ENCODE measurements at places on chromosomes 1 and 21. TPM values are rescaled to one million over a fixed set of nuclear protein-coding genes. Genes with fewer than 3 reads are reported as not detected.

Gene OSCP1
- total RNA-seq = 10.5 TPM

Gene NCAM2
- total RNA-seq = 8.1 TPM

Gene AZIN2
- 2.6 TPM for total RNA-seq

Gene FCRL1
- not detected for total RNA-seq

Gene FMOD
- total RNA-seq = 4.7 TPM

Gene CACNA1S
- not detected for total RNA-seq

Gene ACAP3
- total RNA-seq = 18.0 TPM

Gene CDK18
- total RNA-seq = 5.9 TPM

Gene USH2A
- not detected for total RNA-seq

Gene ALX3
- not detected for total RNA-seq

Gene PLA2G2C
- total RNA-seq = not detected

Gene PSMD4
- total RNA-seq = 124 TPM

Gene ZNHIT6
- 6.7 TPM for total RNA-seq

Gene S100A16
- 125 TPM for total RNA-seq

Gene APP
- 360 TPM for total RNA-seq

Gene MTF1
- total RNA-seq = 2.3 TPM

Gene CELA3B
- not detected for total RNA-seq

Gene OR6P1
- total RNA-seq = not detected

Gene AIRE
- total RNA-seq = 0.08 TPM

Gene VSIG8
- total RNA-seq = not detected

Gene HNRNPCL4
- not detected for total RNA-seq

Gene TSPAN2
- total RNA-seq = 2.3 TPM

Gene OR2T35
- not detected for total RNA-seq

Gene GSTM1
- total RNA-seq = not detected

Gene RXFP4
- total RNA-seq = not detected

Gene BARHL2
- total RNA-seq = not detected

Gene CFAP141
- not detected for total RNA-seq

Gene DOCK7
- total RNA-seq = 16.3 TPM

Gene EVA1B
- 247 TPM for total RNA-seq

Gene KRTAP12-2
- not detected for total RNA-seq

Gene IL19
- not detected for total RNA-seq

Gene OR6K3
- total RNA-seq = not detected

Gene PDE9A
- 6.9 TPM for total RNA-seq

Gene ANGPTL3
- total RNA-seq = not detected

Gene HAO2
- total RNA-seq = not detected

Gene ENAH
- total RNA-seq = 82.1 TPM

Gene NUDC
- 75.1 TPM for total RNA-seq

Gene FCER1G
- total RNA-seq = 6.1 TPM

Gene KRTAP13-2
- total RNA-seq = not detected

Gene NEXN
- total RNA-seq = 10.9 TPM

Gene RYR2
- 0.08 TPM for total RNA-seq

Gene ALDH4A1
- total RNA-seq = 13.3 TPM

Gene C1orf226
- total RNA-seq = 1.7 TPM

Gene CDCA8
- total RNA-seq = 6.2 TPM

Gene CLCA4
- total RNA-seq = not detected

Gene SFN
- 7.0 TPM for total RNA-seq

Gene SUSD4
- total RNA-seq = not detected

Gene DDAH1
- total RNA-seq = 27.3 TPM

Gene SPRR2A
- total RNA-seq = not detected

Gene MIS18A
- 12.5 TPM for total RNA-seq

Gene CD1E
- not detected for total RNA-seq

Gene CHIA
- total RNA-seq = not detected

Gene S100A14
- total RNA-seq = 1.4 TPM

Gene GBP6
- 0.52 TPM for total RNA-seq

Gene ARHGEF19
- 9.4 TPM for total RNA-seq

Gene WDR64
- total RNA-seq = not detected

Gene FAM177B
- not detected for total RNA-seq

Gene COL9A2
- total RNA-seq = 3.4 TPM

Gene FMO1
- total RNA-seq = not detected

Gene VWA1
- total RNA-seq = 35.1 TPM
